T1000 (cell line): ENCODE measurements at places on chromosomes 12 and 14.

GRCh38 chr12:72141381-72141780 is 130.8 kb upstream of the TRHDE start:
- DNase-seq = no peak

- DNase-seq = no peak
Observed at GRCh38 chr12:52278575-52279421, 4.4 kb downstream of the KRT86 start.

- DNase-seq = no peak
Observed at GRCh38 chr14:58100735-58101368, 51.2 kb downstream of the ARMH4 start.

DNA sequence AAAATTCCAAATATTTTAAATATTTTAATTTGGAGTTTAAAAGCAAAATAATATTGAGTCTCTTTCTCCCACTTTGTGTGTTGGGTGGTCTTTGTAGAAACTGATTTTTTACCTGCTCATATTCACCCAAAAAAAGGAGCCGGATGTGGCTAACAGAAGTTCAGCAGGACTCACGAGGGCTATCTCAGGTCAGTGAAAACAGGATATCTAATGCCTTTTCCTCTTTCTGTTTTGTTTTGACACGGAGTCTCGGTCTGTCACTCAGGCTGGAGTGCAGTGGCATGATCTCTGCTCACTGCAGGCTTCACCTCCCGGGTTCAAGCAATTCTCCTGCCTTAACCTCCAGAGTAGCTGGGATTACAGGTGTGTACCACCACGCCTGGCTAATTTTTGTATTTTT is 30.8 kb downstream of the COA8 start:
- DNase-seq = no peak

DNA sequence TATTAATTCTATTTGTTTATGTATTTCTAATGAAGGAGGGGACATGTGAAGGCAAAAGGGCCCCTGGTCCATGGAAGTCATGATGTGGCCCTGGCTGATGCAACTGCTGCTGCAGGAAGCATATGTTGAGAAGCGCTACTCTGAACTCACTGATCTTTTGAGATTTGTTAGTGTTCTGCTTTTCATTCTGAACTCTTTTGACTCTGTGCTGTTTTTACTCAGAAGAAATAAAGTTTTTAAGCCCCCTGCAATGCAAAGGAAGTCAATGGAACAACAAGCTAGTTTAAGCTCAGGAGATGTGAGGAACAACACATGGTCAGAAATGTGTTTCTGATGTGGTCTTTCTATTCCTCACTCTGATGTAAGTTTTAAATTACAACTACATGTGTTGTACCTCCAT is 88.9 kb upstream of the BTG1 start:
- no peak for DNase-seq

GRCh38 chr12:67018105-67018504 is 251.1 kb upstream of the CAND1 start:
- DNase-seq = no peak

GRCh38 chr14:84209031-84209430 is 1320.9 kb upstream of the FLRT2 start:
- no peak for DNase-seq

GRCh38 chr12:62976110-62976662 is 41.2 kb upstream of the PPM1H start:
- peak; percentile 45 for DNase-seq

DNA sequence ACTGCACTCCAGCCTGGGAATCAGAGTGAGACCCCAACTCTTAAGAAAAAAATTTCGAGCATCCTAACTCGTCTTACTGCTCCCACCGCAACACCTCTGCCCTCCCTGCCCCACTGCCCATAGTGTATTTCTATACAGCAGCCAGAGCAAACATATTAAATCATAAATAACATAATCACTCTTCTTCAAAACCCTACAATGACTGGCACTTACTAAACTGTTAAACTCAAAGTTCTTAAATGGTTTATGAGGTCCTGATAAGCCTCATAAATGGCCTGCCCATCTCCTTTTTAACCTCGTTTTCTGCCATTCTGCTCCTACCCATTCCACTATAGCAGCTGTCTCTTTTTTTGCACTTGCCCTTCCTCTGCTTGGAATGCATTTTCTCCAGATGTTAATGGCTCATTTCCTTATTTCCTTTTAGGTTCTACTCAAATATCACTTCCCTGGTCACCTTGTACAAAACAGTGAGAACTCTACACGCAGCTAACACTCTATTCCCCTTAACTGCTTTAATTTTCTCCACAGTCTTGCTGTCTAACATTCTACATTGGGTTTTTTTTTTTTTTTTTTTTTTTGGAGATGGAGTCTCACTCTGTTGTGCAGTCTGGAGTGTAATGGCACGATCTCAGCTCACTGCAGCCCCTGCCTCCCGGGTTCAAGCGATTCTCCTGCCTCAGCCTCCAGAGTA is 45.2 kb downstream of the CDK17 start:
- no peak for DNase-seq

DNA sequence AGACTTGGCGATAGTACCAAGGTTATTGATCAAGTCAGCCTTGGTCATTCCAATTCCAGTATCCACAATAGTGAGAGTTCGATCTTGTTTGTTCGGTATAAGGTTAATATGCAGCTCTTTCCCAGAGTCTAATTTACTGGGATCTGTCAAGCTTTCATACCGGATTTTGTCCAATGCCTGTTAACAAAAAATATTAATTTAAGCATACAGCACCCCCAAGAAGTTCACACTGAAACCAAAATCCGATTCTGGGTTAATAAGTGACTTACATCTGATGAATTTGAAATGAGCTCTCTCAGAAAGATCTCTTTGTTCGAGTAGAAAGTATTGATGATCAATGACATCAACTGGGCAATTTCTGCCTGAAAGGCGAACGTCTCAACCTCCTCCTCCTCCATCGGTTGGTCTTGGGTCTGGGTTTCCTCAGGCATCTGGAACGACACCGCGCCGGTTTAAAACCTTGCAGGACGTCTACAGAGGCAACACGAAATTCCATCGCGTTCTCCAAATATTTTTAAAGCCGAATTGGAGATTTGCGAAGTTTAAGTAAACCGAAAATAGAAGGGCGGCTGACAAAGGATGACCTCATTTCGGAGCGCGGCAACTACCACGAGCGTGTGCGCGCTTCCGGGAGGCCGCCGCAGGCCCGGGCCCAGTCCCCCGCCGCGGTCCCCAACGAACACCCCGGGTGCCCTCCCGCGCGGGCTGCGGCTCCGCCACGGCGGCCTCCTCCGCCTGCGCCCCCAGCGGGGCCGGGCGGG is 716 bp downstream of the HSP90AA1 start:
- no peak for DNase-seq

GRCh38 chr12:124188561-124189405 is 106.1 kb upstream of the RFLNA start:
- peak; percentile 70 for DNase-seq

- no peak for DNase-seq
Observed at GRCh38 chr12:106113042-106113441, 25.7 kb downstream of the NUAK1 start.

DNA sequence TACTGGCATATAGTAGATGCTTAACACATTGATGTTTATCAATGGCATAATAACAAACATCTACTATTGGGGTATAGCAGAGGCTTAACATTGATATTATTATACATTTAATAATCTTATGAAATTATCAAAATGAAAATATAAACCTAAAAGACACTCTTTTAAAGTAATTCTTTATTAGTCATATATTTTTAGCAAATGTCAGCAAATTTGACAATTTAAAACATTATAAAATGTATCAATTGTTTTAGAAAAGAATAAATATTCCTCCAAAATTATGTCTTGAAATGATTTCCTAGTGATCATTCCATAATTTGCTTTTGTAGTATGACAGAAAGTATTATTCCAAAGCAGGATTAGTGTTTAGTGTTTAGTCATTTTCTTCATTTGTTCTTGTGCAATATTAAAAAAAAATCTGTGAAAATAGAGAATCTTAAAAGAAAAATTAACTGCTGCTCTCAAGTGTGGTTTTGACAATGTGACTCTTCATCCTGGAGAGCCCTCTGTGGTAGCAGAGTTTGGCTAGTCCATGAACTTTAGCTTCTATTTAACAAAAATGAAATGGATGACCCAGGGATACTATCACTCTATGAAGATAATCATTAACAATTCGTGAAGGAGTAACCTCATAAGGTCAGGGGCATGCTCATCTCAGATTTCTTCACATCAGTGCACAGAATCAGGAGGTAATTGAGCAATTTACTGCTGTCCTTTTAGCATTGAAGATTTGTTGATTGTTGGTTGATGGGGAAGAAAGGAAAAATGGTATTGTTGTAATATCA is 1018.5 kb downstream of the LRFN5 start:
- no peak for DNase-seq

- no peak for DNase-seq
Observed at GRCh38 chr14:89892953-89893352, 61.6 kb downstream of the EFCAB11 start.

GRCh38 chr12:127107744-127108143 is 1159.2 kb upstream of the TMEM132C start:
- DNase-seq = peak; percentile 41

DNA sequence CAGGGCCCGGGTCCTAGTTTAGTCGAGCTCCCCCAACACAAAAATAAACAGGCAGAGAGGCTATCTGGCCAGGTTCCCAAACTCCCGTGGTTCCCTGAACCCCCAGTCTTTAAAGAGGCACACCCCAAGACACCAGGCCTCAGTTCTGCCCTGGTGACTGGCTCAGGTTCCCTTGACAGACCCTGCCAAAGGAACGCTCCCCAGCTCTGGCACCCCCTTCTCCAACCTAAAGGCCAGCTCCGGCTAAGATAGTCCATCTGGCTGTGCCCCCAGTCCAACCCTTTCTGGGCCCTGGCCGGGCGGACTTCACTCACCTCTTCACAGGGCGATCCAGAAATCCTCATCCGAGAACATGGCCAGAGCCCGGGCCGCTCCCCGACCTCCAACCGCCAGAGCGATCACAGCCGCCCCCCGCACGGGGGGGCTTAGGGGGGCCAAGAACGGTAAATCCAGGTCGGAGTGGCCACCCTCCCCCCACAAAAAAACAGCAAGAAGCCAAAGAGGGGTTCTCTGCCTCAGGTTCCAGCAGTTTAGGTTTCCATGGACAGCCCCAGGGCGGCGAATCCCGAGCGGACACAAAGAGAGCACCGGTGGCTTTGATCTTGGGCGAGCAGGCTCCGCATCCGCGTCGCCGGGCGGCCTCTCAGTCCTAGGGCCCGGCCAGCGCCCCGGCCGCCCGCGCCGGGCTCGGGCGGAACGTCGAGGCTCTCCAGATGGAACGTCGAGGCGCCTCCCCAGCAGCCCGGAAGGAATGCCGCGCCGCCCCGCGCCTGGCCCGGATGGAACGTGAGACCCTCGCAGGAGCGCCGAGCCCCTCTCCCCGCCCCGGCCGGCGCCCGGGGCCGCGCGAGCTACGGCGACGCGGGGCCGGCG is 1.1 kb downstream of the KMT2D start:
- no peak for DNase-seq

DNA sequence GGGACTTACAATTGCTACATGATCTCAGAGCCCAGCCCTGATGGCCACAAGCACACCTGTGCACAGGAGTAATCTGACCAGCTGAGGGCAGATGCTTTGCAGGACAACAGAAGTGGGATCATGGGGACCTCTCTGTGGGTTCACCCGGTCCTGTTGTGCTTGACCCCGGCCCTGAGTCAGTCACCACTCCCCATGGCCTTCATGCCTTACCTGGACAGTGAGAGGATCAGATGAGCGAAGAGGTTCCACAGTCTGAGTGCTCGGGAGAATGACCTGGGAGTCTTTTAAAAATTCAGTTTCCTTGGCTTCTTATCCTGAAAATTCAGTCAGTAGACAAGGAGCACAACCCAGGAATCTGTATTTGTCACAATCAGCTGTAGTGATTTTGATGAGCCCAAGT is 88.1 kb downstream of the NTF3 start:
- DNase-seq = no peak

GRCh38 chr12:15830538-15830937 is 41.4 kb upstream of the EPS8 start:
- DNase-seq = no peak

DNA sequence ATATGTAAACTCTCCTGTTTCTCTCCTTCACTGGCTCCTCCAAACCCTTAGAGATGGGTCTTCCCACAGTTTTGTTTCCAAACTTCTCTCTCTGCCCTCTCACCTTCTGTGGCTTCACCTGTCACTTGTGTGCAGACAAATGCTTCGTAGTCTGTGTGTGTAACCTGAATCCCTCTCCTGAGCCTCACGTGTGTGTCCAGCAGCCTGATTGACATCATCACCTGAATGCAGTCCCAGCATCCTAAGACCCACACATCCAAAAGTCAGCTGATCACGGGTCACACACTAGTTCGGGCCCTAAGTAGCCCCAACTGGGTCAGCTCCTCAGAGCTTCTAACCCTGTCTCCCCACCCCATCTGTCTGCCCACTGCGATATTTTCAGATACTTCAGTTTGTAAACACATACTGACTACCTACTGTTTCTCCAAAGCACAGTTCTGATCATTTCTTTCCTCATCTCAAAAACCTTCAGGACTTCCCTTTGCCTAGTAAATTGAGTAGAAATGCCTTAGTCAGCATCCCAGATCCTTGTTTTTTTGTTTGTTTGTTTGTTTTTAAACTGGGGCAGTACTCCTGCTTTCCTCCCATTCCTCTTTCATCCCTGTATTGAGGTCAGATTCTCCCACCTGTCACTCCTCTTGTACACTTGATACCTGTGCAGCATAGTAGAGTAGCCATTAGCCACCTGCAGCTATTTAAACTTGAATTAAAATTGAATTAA is 23.7 kb downstream of the FNTB start:
- DNase-seq = no peak

DNA sequence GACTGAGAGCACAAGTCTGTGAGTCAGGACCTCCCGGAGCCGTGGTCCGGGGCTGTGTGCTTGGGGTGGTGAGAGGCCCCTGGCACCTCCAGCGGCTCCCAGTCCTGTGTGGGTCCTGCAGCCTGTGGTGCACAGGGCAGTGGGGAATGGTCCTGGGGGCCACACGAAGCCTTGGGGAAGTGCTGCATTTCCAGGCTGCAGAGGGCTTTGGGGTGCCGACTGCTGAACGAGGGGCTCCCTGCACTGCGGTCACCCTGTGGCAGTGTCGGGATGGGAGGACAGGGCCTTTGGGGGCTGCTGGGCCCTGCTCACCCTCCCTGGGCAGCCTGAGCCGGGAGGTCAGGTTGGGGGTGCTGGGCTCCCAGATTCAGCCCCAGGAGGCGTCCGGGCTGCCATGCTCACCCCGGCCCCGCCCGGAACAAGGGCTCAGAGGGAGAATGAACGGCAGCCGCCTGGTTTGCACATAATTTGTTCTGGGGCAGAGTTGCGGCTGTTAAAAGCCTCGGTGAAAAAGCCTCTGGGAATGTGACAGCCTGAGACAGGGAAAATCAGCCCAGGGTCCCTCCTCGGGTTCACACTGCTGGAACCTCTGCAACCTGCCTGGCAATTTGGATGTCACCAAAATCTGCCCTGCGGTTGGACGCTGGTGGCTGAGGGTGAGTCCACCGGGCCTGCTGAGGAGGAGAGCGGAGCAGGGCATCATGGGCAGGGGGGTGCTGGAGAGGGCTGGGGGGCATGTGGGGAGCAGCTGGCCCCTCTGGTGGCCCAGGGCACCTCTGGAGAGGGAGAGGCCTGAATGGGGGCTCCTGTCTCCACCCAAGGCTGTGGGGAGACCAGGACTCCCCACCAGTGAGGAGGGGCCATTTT is 109.2 kb downstream of the KIF26A start:
- DNase-seq = no peak

- DNase-seq = no peak
Observed at GRCh38 chr12:46403719-46404070, 31.1 kb upstream of the SLC38A2 start.
